ENCODE measurements at places on chromosomes 2 and 18.

- DNase-seq, result no peak
Measured at GRCh38 chr2:96985181-96985945, 1.0 kb downstream of the FAM178B start.

DNA sequence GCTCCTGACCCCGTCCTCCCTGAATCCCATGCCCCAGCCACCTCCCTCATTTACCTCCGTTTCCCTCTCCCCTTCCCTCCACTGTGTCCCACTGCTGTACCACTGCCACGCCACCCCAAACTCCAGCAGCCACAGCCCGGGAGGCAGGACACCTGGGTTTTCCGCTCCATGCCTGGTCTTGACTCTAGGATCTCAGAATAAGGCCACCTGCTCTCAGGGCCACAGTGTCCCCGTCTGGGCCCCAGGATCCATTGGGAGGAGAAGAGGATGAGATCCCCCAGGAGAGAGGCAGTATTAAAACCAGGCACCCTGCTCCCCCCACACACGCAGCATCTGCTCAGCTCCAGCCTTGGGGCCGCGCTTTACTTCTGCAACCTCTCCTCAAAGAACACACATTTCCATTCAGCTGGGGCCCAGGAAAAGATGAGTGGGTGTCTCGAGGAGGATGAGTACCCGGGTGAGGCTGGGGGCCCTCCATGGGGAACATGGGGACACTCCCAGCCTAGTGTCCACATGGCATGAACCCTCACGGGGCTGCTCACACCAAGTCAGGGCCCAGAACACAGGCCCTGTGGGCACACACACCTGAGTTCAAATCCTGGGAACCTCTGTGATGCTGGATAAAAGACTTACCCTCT, 32.8 kb upstream of the TNS1 start:
- peak; percentile 28 for DNase-seq

DNA sequence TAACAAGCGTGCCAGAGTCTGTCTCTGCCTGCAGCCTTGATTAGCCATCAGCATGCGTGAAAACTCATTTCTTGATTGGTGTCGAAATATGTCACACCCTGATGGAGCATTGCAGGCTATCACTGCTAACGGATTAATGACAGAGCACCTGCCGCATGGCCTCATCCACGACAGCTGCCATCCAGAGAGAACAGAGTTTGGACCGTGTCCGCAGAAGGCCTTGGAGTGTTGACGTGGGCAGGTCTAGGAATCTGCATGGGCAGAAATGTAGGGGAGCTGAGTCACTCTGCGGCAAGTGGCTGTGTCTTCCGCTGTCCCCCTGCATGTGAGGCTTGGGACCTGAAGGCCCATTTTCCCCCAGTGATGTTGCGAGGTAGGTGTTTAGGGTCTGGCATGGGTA, 43.0 kb downstream of the KLHL29 start:
- DNase-seq, result no peak

- no peak for DNase-seq
Measured at GRCh38 chr2:28717339-28717758, 34.3 kb upstream of the PPP1CB start.

DNA sequence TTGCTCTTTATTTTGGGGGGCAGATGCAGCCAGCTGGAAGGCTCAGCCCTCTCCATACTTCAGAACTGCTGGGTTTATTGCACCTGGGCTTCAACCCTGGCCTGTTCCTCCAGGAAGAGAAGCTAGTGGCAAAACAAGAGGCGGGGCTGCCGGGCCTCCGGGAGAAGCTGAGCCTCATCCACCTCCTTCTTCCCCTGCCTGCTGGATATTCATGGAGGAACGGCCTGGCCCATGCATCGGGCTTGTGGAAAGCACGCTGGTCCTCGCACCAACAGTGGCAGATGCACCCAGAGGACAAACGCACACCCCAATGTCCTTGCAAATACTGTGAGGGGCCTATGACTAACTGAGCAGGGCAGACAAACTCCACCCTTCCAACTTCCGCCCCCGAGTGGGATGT, 30.6 kb downstream of the FAM178B start:
- DNase-seq, result no peak

DNA sequence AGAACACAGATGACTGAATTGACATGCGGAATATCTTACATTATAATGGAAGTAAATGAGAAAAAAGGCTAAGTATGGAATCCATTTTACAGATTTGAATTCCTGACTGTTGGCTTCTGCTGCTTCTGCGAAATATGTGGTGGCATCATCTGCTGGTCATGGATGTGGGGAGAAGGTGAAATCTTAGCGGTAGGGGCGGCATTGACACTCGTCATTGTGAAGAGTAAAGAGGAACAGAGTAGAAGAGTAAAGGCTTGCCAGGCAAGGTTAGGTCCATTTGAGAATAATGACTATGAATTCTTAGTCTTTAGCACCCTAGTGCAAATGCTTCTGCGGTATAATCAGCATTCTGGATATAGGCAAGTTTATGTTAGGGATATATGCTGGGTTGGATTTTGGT, 32.4 kb downstream of the ACTR3 start:
- no peak for DNase-seq

DNA sequence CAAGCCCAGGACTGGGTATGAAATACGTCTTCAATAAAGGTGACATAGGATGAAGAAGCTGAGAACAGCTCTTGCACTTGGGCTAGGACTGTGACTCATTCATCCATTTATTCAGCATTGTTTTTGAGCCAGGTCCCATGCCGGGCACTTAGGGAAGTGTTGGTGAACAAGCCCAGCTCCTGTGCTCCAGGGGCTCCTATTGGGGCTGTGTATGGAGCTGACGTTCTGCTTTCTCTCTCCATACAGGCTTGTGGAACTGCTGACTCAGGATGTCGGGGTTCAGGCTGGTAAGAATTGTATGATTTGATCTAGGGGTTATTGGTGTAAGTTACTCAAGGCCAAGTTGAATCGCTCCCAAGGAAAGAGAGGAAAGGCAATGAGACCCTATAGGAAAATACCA, 24.0 kb downstream of the MYO7B start:
- no peak for DNase-seq

DNA sequence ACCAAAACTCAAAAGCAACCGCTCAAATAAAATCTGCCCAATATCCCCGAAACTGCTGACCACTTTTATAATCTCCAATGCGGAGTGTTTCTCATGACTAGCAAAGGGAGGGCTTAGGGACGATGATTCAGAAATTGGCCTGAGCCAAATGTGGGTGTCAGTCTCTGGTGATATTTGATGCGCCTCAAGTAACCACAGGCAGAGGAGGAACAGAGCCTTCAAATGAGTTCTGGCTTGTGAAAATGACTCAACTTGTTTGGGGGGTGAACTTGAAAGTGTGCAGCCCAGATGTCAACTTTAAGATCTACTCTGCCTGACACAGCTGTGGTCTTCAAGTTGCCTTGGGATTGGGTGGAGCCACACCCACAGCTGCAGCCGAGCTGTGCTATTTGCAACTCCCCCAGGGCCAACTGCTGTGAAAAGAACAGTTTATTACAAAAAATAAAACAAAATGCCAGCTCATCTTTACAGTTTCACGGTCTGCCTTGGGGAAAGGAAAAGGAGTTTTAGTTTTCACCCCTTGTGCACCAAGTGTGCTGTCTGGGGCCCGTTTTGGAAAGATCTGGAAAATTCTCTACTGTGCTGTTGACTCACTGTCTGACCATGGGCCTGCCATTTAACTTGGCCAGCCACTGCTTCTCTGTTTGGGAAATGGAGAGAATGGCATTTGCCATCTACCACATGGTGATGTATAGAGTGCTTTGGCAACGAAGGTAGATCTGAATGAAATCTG, 222.1 kb downstream of the MTX2 start:
- DNase-seq, result no peak

DNA sequence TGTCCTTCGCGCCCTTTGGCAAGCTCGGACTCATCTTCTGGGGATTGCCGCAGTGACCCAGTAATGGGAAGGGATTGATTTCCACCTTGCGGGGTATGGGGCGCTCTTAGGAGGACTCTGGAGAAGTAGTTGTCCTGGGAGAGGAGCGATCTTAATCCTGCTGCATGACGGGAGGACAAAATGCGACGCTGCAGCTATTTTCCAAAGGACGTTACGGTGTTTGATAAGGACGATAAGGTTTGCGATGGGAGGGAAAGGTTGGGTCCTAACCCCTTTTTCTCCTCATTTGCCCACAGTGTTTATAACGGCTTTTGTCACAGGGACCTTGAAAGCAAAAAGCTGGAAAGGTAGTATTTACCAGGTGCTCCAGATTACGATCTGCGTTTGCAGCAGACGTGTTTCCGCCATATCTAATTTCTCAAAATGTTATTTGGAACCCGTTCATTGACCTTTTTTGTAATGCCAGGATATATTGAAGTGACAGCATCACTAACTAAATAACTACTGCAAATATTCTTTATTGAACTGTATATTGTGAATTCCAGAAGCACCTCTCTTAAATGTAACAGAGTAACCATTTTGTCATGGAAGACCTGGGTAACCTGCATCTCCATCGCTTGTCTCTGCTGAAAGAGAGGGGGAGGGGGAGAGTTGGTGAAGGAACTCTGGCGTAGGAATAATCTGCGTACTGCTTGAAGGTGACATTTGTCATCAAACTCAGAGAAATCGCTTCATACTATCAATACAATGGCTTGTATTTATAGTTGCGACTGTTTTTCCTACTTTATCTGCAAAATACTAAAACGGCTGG, 590 bp downstream of the MDH1 start:
- DNase-seq, result no peak

DNA sequence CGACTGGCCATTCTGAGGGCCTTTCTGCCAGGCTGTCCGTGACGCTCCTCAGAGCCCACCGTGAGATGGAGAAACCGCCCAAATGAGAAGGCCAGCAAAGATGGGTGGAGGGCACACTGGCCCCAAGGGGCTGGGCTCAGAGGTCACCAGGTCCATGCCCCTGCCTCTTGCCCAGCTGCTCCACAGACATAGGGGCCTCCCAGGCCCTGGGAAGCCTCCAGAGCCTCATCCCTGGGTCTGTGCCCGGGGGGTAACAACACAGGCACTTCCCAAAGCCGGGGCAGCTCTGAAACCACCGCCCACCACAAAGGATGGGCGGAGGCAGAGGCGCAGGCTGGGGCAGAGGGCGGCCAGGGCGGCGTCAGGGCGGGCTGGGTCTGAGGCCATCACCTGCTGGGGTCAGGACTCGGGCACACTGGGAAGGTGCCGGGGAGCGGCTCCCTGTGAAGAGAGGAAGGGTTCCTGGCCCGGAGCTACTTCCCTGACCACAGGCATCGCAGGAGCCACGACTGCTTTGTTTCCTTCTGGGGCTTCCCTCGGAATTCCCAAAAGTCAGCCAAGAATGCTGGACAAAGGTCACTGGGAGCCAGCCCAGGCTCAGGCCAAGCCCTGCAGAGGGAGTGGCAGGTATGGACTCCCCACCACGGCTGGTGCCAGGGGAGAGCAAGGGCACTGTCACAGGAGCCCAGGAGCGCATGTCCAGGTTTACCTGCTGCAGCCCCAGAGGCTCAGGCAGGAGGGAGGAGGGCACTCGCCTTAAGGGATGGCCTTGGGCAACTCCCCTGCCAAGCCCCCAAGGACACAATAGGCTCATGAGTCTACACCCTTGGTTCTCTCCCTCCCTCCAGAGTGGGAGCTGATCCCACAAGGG, 9.4 kb downstream of the CYP26B1 start:
- peak; percentile 28 for DNase-seq

- no peak for DNase-seq
Measured at GRCh38 chr2:132715386-132716351, 45.7 kb upstream of the LYPD1 start.

DNA sequence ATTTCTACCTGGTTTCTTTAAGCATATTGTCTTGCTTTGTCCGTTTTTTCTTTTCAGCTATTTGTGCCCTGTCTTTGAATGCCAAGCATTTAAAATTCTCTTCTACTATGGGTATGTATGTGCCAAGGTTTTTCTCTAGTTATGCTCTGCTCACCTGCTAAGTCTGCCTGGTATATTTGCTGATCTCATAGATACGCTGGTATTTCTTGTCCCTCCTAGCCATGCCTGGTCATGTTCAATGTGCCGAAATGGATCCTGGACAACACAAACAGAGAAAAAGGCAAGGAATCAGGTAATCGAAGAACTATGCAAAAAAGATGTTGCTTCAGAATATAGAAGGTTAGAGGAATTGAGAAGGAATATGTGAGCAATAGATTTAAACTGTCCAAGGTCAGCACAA, 14.9 kb upstream of the KDM3A start:
- DNase-seq, result no peak

DNA sequence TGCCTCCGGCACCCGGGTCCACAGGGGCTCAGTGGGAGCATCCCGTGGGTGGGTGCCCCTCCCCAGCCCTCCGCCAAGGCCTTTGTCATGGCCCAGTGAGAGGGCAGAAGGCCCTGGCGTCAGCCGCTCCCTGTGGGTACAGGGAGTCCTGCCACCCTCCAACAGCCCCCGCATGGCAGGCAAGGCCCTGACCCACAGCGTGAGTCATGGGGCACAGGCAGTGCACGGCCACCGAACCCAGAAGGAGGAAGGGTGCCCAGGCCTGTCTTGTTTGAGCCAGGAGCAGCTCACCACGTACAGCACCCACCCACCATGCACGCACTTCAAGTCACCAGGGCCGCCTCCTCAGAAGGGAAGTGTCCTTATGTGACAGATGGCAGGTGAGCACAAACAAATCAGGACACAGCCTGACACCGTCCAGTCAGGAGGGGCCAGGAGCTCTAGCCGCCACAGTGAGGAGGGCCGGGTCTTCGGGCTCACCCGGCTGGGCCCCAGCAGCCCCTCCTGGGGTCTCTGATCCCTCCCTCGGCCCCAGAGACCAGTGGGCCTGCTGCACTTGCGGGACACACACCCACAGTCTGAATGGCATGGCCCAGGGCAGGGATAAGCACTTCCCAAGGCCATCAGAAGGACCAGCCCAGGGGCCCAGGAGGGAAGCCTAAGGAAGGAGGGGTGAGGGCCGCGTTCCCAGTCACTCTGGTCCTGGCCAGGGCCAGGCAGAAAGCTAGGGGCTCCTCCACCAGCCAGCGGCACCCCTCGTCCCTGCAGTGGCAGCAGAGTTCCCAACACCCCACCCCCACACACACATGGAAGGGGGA, 25.8 kb downstream of the BIN1 start:
- DNase-seq, result peak; percentile 78

GRCh38 chr2:43221124-43221762, 5.2 kb downstream of the ZFP36L2 start:
- DNase-seq, result peak; percentile 61

DNA sequence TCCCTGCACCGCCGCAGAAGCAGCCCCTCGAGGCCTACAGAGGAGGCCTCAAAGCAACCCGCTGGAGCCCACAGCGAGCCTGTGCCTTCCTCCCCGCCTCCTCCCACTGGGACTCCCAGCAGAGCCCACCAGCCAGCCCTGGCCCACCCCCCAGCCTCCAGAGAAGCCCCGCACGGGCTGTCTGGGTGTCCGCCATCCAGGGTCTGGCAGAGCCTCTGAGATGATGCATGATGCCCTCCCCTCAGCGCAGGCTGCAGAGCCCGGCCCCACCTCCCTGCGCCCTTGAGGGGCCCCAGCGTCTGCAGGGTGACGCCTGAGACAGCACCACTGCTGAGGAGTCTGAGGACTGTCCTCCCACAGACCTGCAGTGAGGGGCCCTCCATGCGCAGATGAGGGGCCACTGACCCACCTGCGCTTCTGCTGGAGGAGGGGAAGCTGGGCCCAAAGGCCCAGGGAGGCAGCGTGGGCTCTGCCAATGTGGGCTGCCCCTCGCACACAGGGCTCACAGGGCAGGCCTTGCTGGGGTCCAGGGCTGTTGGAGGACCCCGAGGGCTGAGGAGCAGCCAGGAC, 31.2 kb downstream of the GPC1 start:
- peak; percentile 15 for DNase-seq

GRCh38 chr2:192016265-192016664, 169.4 kb upstream of the CAVIN2 start:
- DNase-seq, result no peak

All from activated T-cell treated with anti-CD3 and anti-CD28 coated beads, Interleukin-2, amount 50 U/mL, for 24 hours (primary cell).